ENCODE measurements at places on chromosomes 3 and 15.
A peak's percentile ranks its signal among the peaks of the same experiment; 100 is the strongest.

DNA sequence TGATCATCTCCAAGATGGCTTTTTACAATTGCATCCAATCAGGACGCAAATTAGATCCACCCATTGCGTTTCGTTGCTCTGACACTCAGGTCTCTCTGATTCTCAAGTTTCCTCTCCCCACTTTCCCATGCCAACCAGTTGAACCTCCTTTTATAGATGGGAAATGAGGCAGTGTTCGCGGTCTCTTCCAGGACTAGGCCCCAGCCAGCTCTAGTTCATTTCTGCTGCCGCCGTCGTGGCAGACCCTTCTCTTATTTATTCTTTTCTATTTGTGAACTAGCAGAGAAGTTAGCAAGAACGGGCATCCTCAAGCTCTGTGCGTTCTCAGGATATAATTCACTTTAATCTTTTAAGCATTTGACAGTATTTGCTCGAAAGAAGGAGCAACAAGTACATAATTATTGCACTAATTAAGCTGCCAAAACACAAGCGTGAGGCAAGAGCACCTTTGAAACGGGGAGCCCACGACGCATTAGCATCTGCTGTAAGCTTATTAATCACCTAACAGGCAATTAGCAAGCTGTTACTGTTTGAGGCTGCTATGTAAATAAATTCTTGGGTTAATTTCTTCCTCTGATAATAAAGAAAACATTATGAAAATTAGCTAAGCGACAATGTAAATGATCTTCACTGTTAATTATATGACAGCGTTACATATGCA is 246.4 kb upstream of the TLE3 start:
- DNase-seq = no peak

DNA sequence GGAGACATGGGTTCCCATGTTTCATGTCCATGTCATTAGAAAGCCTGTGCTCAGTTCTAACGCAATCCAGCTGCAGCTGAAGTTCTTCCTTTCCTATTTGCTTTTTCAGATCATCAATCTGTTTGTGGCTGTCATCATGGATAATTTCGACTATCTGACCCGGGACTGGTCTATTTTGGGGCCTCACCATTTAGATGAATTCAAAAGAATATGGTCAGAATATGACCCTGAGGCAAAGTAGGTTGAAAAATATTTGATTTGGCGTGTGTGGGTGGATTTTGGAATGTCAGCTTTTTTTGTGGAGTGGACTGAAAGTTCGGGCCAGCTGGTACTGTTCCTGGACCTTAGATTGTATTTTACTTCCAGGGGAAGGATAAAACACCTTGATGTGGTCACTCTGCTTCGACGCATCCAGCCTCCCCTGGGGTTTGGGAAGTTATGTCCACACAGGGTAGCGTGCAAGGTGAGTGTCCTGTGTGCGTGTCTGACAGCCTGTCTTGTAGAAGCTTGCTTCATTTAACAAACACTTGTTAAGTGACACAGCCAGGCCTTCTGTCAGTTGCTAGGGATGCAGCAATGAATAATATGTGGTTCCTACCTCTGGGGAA is 69.6 kb downstream of the CHDH start:
- DNase-seq = no peak

DNA sequence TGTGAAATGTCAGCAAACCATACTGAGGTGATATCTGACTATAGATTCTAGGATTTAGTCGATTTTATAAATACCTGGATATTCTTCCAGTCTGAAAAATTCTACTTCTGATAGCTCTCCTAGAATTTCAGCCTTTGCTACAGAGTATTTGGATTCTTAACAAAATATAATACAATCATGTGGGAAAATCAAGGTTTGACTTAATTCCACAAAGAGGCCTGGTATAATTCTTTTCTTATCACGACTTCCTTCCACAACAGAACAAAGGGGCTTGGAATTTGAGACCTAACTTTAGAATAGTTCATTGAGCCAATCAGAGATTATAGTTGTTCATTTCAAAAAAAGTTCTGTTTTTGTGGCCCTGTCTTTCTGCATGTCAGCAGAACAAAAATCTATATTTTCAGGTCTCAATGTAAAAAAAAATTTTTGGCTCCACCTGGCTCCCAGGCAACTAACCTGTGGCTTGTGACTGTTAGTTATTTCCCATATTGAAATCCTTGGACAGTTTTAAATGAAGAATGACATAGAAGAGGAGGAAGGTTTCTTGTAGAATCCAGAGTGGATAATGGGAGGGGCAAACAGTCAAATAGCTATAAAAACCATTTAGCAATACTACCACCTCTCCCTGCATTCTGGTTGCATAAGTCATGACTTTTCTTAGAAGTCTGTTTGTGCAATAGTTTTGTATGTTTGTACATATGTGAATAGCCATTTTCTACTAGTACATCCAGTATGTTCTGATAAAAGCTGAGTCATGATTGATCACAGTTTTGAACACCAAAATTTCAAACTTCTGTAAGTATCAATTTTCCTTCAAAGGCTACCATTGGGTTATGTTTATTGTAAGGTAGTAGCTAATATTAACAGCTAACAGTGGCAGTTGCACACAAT is 4.0 kb downstream of the TM4SF1 start:
- peak; percentile 67 for DNase-seq

GRCh38 chr3:41103200-41103599 is 96.1 kb upstream of the CTNNB1 start:
- DNase-seq = no peak

- peak; percentile 87 for DNase-seq
These were observed 98.1 kb upstream of the SNRPN start for GRCh38 chr15:24856397-24857390.

Measured in endothelial cell of umbilical vein (primary cell).